Panc1 (cell line): ENCODE measurements at places on chromosomes 5 and 9. TPM values are rescaled to one million over a fixed set of nuclear protein-coding genes. Genes with fewer than 3 reads are reported as not detected.

DNA sequence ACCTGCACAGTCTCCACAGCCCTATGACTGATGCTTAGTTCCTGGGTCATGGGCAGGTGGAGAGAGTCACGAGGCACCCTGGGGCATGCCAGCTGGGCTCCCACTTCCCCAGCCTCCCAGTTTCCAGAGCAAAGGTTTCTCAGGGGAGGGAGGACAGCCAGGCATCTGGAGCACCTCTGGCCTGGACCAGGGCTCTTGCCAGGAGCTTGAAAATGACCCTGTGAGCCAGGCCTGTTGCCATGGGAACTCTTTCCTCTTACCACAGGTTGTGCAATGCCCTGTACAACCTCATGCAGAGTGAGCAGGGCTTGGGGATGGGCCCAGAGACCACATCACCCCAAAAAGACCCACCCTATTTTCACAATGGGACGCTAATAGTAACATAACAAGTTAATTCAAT, 113.1 kb downstream of the PSD2 start:
- no peaks in the 10 kb centered on the region for H3K36me3 ChIP-seq
- no peak overlapping the region for H3K4me3 ChIP-seq
- DNase-seq: no peak
- H3K27ac ChIP-seq: no peak overlapping the region
- peaks cover 10% of the 10 kb centered on the region for H3K4me1 ChIP-seq

DNA sequence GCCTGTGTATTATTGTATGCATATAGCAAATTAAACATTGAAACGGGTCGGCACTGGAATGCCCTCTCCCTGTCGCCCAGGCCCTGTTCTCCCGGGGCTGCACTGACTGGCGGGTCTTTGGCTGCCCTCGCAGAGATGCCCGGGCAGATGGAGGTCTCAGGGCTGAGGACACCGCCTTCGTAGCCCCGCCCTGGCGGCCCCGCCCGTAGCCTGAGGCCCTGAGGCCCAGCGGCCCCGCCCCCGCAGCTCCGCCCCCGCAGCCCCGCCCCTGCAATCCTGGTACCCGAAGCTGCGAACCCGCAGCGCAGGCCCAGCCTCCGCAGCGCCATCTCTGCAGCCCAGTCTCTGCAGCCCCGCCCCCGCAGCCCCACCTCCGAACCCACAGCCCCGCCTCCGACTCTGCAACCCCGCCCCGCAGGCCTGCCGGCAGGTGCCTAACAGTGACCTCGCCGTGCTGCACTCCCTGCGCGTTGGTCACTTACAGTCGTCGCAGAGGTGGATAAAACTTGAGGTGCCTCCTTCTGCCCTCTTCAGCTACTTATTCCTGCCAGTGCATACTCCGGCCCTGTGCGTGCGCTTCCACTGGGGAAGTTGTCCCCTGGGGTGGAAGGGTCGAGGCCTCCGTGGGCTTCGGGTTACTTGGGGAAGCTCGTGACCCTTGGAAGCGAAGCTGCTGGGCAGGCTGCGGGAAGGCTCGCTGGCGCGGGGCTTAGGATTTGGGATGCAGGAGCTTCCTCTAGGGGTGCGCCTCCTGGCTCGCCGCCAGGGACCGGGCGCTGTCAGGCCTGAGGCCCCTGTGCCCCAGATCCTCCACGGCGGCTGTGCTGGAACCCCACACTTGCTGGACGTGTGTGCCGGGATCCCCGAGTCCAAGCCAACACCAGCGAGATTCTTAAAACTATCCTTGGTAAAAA, 72.3 kb downstream of the ICE1 start:
- H3K27ac ChIP-seq: no peak overlapping the region
- H3K36me3 ChIP-seq: 0 out of 2 replicates have a peak, but pooled peaks cover 3% of the 10 kb centered on the region
- peaks cover 10% of the 10 kb centered on the region for H3K27me3 ChIP-seq
- H3K4me3 ChIP-seq: no peak overlapping the region

DNA sequence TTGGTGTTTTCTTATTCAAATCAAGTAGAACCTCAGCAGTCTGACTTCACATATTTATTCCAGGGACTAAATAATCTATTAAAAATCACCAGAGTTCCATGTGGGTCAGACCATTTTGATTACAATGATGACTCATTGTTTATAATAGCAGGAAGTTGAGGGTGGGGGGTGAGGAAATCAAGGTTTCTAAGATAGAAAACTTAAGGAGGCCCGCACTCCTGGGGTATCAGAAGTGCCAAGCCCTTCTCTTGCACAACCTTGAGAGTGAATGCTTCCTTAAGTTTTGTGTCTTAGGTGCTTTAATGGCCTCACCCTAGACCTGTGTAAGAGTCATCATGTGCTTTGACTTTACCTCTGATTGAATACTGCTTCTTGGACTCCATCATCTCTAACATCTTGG, 31.9 kb upstream of the NPR3 start:
- H3K36me3 ChIP-seq: no peaks in the 10 kb centered on the region
- H3K27ac ChIP-seq: no peak overlapping the region

GRCh38 chr5:150243590-150243989, 46.0 kb downstream of the CAMK2A start:
- H3K27ac ChIP-seq: no peak overlapping the region
- H3K4me1 ChIP-seq: no peaks in the 10 kb centered on the region
- H3K4me3 ChIP-seq: no peak overlapping the region
- DNase-seq: no peak

SLC6A3 gene
- 0.05 TPM for total RNA-seq

DNA sequence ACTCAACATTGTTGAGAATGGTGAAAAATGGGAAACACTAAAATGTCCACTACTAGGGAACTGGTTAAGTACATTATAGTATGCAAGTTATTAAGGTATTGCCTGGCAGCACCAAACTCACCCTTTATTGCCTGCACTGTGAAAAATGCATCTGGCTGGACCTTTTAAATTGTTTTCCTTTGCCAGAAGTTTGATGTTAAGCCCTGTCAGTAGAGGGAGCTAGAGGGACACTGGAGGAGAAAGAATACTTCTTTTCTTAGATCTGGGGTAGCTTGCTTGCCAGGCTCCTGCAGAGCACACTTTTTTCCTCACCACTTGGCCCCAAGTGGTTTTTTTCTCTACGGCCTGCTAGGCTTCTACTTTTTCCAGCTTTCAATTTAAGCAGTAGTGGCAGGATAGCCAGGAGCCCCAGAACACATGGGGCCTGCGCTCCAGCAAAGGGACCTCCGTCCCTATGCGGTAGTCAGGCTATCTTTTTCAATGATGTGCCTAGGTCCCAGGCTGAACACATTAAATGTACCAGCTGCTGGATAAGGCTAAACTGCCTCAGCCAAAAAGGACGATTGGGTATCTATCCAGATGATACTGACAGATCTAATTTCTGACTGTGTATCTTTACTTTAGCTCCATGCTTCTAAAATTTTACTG, 8.0 kb upstream of the HABP4 start:
- no peak overlapping the region for H3K27ac ChIP-seq
- no peak overlapping the region for H3K4me3 ChIP-seq
- H3K27me3 ChIP-seq: no peaks in the 10 kb centered on the region

GRCh38 chr9:91855196-91855595, 94.8 kb downstream of the ROR2 start:
- no peak for DNase-seq
- H3K4me3 ChIP-seq: no peak overlapping the region
- H3K27me3 ChIP-seq: no peaks in the 10 kb centered on the region
- H3K27ac ChIP-seq: no peak overlapping the region
- no peaks in the 10 kb centered on the region for H3K4me1 ChIP-seq
- no peaks in the 10 kb centered on the region for H3K36me3 ChIP-seq

PCDHB16 gene
- total RNA-seq: 1.8 TPM

- H3K4me1 ChIP-seq: no peaks in the 10 kb centered on the region
- no peak overlapping the region for H3K27ac ChIP-seq
- H3K27me3 ChIP-seq: no peaks in the 10 kb centered on the region
- no peak for DNase-seq
- no peak overlapping the region for H3K4me3 ChIP-seq
- no peaks in the 10 kb centered on the region for H3K36me3 ChIP-seq
These were observed 382.1 kb downstream of the KDM4C start for GRCh38 chr9:7139886-7140285.

- H3K27ac ChIP-seq: no peak overlapping the region
- no peak overlapping the region for H3K4me3 ChIP-seq
- no peaks in the 10 kb centered on the region for H3K27me3 ChIP-seq
- DNase-seq: no peak
- no peaks in the 10 kb centered on the region for H3K4me1 ChIP-seq
These were observed 310.4 kb upstream of the ZNF608 start for GRCh38 chr5:125056671-125057485.

DNA sequence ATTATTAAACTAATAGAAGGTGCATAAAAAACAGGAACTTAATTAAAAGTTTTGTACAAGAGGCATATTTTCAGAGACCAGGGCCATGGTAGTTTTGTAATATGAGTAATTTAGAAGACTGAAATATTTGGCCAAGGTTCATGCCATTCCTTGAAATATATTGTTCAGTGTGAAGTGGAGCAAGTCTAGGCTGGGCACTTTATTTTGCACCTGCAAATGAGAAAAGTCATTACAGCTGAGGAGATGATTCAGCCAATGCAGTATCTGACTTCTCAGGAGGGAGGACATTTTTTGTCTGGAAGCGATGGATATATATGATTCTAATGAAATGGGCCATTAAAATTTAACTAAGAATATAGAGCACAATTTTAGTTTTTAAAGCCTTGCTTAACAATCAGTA, 754.0 kb upstream of the ADAMTS16 start:
- H3K27me3 ChIP-seq: no peaks in the 10 kb centered on the region
- H3K4me3 ChIP-seq: no peak overlapping the region
- H3K4me1 ChIP-seq: no peaks in the 10 kb centered on the region
- H3K27ac ChIP-seq: no peak overlapping the region
- no peak for DNase-seq

- no peaks in the 10 kb centered on the region for H3K36me3 ChIP-seq
- no peak overlapping the region for H3K4me3 ChIP-seq
- no peak overlapping the region for H3K27ac ChIP-seq
- DNase-seq: no peak
- no peaks in the 10 kb centered on the region for H3K27me3 ChIP-seq
These were observed 24.4 kb downstream of the CTXN3 start for GRCh38 chr5:127673117-127673800.

SHOC1 gene
- total RNA-seq: 0.10 TPM

PCDHGA12 gene
- total RNA-seq: 0.21 TPM

- no peaks in the 10 kb centered on the region for H3K27me3 ChIP-seq
- no peak overlapping the region for H3K27ac ChIP-seq
- DNase-seq: no peak
- H3K36me3 ChIP-seq: no peaks in the 10 kb centered on the region
- no peak overlapping the region for H3K4me3 ChIP-seq
These were observed 3.5 kb downstream of the IFNA2 start for GRCh38 chr9:21381448-21382339.

DNA sequence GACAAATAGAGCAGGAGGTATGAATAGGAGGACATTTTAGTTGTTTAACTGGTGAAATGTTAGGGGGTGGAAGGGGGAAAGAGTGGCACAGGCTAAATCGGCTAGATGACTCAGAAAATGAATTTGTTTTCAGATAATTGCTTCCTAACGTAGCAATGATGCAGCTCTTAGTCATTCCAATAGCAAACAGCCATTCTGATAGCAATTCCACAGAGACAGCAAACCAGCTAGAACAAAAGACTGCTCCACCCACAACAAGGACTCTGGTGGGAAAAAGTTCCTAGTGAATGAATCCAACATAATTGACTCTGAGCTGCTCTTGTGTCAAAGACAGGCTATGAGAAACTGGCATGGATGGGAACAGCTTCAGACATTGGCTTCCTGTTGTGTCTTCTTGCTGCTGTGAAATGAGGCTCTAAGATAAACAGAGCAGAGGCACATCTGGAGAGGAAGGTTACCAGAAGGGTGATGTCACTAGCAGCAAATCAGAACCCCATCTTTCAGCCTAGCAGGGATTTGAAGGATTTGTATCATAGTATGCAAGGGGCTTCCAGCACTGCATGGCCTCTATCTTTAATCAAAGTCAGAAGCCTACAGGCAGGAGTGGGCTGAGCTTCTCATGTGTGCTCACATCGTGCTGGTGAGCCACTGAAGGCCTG, 28.1 kb upstream of the F2RL1 start:
- no peaks in the 10 kb centered on the region for H3K36me3 ChIP-seq
- peak; percentile 98 for DNase-seq
- H3K4me1 ChIP-seq: peaks cover 22% of the 10 kb centered on the region
- no peaks in the 10 kb centered on the region for H3K27me3 ChIP-seq
- no peak overlapping the region for H3K4me3 ChIP-seq

ADAMTSL1 gene
- not detected for total RNA-seq

DNA sequence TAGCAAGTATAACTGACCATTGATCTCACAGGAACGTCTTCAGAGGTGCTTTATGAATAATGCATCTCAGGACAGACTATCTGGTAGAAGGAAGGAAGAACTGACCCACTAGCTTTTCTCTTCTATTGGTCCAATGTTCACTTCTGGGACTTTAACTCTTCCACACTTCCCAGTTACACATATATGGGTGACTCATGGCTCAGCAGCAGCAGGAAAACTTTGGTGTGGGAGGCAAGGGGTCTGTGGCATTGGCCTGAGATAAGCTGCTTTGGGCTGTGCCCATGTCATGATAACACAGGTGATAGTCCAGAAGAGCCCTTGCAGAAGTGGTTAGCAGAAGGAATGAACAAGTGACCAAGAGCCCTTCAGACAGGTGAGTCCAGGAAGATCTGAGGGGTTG, 148.8 kb downstream of the RAB3C start:
- no peak overlapping the region for H3K27ac ChIP-seq
- H3K27me3 ChIP-seq: no peaks in the 10 kb centered on the region
- no peaks in the 10 kb centered on the region for H3K36me3 ChIP-seq
- DNase-seq: no peak

DNA sequence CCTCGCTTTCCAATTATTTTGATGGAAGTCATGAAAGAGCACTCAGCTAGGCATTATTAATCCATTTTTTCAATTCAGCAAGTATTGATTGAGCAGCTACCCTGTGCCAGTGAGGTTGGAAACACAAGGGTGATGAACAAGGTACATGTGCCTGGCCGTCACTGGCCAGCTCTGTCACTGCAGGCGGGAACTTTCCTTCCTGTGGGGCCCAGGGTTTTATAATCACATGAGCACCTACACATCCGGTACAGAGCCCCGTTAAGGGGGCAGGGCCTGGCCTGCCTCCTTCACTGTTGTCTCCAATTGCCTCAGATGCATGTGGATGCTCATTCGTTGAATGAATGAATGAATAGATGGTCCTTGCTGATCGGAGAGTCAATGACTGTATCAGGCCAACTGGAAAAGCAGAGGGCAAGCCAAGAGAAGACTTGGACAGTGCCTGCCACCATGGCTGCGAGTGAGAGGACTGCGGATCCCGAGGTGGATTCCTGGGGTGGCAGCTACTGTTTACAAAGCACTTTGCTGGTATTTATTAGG, 55.9 kb upstream of the KCNMB1 start:
- H3K36me3 ChIP-seq: no peaks in the 10 kb centered on the region
- no peaks in the 10 kb centered on the region for H3K27me3 ChIP-seq
- H3K27ac ChIP-seq: no peak overlapping the region
- H3K4me1 ChIP-seq: no peaks in the 10 kb centered on the region
- no peak overlapping the region for H3K4me3 ChIP-seq
- no peak for DNase-seq
